GM23248 (cell line): ENCODE measurements at places on chromosomes 11 and 22. TPM values are rescaled to one million over a fixed set of nuclear protein-coding genes. Genes with fewer than 3 reads are reported as not detected.

The UPB1 gene
- total RNA-seq, result not detected in 2 replicates

- H3K27me3 ChIP-seq, result no peaks in the 10 kb centered on the region
- H3K4me3 ChIP-seq, result no peak overlapping the region
- H3K27ac ChIP-seq, result peak overlapping the region; percentile 58
- peaks cover 27% of the 10 kb centered on the region for H3K4me1 ChIP-seq
- no peaks in the 10 kb centered on the region for H3K36me3 ChIP-seq
These were observed 106.9 kb upstream of the NAV2 start for GRCh38 chr11:19605520-19606371.

- H3K27ac ChIP-seq, result no peak overlapping the region
- no peak for DNase-seq
- H3K4me3 ChIP-seq, result no peak overlapping the region
- no peaks in the 10 kb centered on the region for H3K27me3 ChIP-seq
- no peaks in the 10 kb centered on the region for H3K36me3 ChIP-seq
These were observed 22.3 kb downstream of the SHANK3 start for GRCh38 chr22:50694766-50695420.

DNA sequence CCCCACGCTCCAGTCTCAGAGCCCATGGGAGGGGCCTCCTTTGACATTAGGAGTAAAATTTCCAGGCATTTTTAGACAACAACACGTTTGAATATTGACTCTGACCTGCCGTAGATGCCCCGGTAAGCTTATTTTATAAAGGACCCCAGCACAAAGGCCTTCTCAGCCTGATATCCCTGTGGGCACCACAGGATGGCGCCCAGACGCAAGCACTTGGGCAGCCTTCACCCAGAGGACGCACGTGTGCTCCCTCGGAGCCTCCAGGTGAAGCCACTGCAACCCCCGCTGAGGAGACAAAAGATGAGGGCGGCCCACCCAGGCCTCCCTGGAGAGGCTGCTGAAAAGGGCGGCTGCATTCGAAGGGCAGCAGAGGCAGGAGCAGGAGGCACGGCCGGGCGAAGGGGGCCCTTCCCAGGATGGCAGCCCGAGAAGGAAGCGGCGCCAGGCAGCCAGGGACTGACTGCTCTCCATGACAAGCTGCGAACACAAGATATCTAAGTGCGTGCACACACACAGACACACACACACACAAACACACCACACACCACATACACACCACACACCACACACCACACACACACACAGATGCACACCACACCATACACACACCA, 15.2 kb upstream of the TH start:
- H3K36me3 ChIP-seq, result no peaks in the 10 kb centered on the region
- peaks cover 37% of the 10 kb centered on the region for H3K27me3 ChIP-seq
- H3K4me1 ChIP-seq, result no peaks in the 10 kb centered on the region
- H3K4me3 ChIP-seq, result no peak overlapping the region
- peak; percentile 66 for DNase-seq

The TNKS1BP1 gene
- 89.7 and 92.1 TPM in 2 replicates for total RNA-seq

DNA sequence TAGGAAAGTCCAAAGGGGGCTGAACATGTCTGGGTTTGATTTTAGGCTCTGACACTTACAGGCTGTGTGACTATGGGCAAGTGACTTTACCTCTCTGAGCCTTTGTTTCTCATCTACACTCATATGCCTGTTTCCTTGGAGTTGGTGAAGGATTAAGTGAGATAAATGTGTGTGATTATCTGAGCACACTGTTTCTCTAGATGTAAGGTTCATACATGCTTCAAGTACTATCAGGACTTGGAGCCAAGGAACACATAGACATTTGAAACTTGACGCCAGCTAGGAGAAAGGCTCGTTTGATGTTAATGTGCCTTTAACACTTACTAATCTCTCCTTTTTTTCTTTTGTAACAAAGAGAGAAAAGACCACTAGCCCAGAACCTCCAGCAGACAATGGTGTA, 9.7 kb downstream of the CRYBB1 start:
- H3K27ac ChIP-seq, result no peak overlapping the region
- H3K27me3 ChIP-seq, result no peaks in the 10 kb centered on the region
- peaks cover 11% of the 10 kb centered on the region for H3K4me1 ChIP-seq
- no peaks in the 10 kb centered on the region for H3K36me3 ChIP-seq

DNA sequence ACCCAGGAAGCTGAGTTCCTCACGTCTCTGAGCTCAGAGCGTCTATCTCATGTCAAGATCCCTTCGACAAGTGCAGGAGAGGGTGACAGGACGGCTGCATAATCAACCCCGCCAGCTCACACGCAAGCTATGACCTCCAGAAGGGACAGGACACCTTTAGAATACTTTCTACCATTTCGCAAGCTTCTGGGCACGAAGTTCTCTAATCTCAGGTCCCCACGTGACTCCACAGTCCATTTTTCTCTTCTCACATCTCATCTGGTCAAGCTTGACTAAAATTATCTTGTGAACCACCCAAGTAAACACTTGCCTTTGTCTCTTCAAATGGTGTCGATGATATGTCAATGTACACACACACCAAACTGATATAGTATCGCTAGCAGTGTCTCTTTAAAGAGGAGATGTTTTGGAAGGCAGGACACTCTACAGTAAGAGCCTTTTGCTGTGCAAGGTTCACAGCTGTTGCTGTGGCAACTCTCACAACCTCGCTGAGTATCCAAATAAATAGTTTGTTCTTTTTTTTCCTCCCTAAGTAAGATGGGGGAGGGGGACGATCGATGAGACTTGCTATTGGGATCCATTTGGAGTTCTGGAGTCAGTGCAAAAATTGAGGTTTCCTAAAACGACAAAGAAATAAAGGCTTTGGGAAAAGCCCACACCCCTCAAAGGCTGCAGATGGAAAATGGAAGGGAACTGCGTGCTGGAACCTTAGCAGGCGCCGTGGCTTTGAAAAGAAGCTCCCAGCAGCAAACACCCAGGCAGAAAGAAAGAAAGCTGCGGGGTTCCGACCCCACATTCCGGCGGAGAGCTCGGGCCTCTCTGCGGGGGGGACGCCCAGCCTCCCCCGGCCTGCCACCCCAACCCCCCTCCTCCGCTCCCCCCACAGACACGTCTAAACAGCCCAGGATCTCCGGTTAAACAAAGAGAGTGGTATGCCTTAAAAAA, 215.4 kb upstream of the UBASH3B start:
- H3K27me3 ChIP-seq, result no peaks in the 10 kb centered on the region
- H3K4me3 ChIP-seq, result peak overlapping the region; percentile 76
- peak overlapping the region; percentile 27 for H3K27ac ChIP-seq
- DNase-seq, result peak; percentile 72
- no peaks in the 10 kb centered on the region for H3K36me3 ChIP-seq

DNA sequence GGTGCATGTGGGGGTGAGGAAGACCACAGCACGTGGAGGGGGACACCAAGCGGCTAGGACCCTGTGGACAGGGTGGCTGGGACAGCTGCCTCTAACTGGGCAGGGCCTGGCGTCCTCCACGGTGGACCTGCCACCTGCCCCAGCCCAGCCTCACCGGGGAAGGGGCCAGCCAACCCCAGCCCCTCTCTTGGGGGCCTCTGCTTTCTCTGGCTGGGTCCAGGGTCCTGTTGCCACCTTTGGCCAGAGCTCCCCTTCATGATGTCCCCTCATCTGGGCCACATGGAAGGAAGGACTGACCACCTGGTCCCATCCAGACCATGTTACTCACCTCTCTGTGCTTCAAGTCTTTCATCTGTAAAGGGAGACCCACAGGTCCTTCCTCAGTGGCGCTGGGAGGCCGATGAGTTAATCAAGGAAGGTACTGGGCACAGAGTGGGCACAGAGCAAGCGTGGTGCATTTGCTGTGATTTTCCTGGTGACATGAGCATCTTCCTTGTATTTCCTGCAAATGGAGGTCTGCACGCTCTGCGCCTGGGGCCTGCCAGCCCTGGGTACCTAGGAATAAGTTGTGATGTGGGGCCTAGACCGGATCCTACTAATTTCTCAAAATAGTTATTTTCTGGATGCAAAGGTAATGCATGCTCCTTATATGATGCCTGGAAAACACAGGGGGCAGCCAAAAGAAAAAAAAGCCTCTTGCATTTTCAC, 538.4 kb downstream of the TBC1D22A start:
- no peak overlapping the region for H3K4me3 ChIP-seq
- no peak for DNase-seq
- peaks cover 6% of the 10 kb centered on the region for H3K27me3 ChIP-seq
- H3K4me1 ChIP-seq, result no peaks in the 10 kb centered on the region
- H3K36me3 ChIP-seq, result no peaks in the 10 kb centered on the region

GRCh38 chr11:45053736-45054446, 92.5 kb upstream of the PRDM11 start:
- no peaks in the 10 kb centered on the region for H3K27me3 ChIP-seq
- H3K4me3 ChIP-seq, result no peak overlapping the region
- H3K4me1 ChIP-seq, result no peaks in the 10 kb centered on the region

- peak; percentile 49 for DNase-seq
- no peaks in the 10 kb centered on the region for H3K27me3 ChIP-seq
- H3K4me3 ChIP-seq, result no peak overlapping the region
- no peak overlapping the region for H3K27ac ChIP-seq
- H3K36me3 ChIP-seq, result no peaks in the 10 kb centered on the region
These were observed 134.3 kb downstream of the ELP4 start for GRCh38 chr11:31643857-31644256.

- no peaks in the 10 kb centered on the region for H3K36me3 ChIP-seq
- H3K4me1 ChIP-seq, result no peaks in the 10 kb centered on the region
- H3K27ac ChIP-seq, result no peak overlapping the region
- no peak overlapping the region for H3K4me3 ChIP-seq
- DNase-seq, result no peak
These were observed 26.6 kb upstream of the OSBPL5 start for GRCh38 chr11:3191586-3192324.

DNA sequence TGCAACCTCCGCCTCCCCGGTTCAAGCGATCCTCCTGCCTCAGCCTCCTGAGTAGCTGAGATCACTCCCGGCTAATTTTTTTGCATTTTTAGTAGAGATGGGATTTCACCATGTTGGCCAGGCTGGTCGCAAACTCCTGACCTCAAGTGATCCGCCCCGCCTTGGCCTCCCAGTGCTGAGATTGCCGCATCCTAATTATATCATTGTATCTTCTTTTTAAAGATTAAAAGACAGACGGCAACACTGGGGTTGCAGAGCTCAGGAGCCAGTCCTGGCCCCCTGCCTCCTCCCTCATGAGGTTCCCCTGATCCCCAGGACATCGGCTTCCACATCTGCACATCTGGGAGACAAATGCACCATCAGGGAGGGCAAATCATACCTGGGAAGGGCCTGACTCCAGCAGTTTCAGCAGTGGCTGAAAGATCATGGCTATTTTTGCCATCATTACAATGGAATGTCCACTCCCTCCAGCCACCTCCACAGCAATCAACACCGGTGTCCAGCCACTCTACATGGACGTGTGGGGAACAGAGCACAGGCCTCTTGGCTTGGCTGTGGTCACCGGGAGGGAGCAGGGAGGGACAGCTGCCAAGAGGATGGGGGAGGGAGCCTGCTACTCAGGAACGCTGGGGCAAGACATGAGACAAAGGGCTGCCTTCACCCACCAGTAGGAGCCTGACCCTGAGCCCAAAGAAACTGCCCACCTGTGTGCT, 9.2 kb upstream of the CELSR1 start:
- peak; percentile 56 for DNase-seq
- peak overlapping the region; percentile 96 for H3K27ac ChIP-seq
- H3K4me3 ChIP-seq, result peak overlapping the region; percentile 39; the same call in 1 of the 2 replicates
- H3K4me1 ChIP-seq, result peaks cover 45% of the 10 kb centered on the region
- H3K36me3 ChIP-seq, result no peaks in the 10 kb centered on the region

DNA sequence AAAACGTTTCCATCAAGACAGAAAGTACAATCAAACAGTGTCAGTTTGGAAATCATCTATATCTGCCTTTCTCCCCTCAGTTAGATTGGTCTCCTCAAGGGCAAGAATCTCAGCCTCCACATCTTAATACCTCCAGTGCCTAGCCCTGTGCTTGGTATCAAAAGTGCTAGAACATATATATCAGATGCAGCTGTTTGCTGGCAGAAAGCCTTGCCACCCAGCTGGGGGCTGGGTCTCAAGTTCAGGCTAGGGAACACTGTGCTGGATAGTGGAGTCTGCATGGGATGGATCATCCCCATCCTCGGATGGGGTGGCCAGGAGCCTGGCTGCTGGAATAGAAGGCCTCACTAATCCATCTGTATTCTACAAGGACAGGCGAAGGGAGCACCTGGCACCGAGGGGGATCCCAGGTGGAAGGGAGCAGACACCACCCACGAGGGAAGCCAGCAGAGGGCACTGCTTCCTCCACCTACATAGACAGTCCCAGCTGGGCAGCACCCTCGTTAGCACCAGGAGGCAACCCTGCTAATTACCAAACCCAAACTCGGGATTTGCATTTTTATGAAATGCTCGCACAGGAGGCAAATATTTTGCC, 602.2 kb downstream of the BUD13 start:
- no peaks in the 10 kb centered on the region for H3K27me3 ChIP-seq
- no peak overlapping the region for H3K27ac ChIP-seq
- H3K36me3 ChIP-seq, result no peaks in the 10 kb centered on the region
- DNase-seq, result no peak
- H3K4me3 ChIP-seq, result no peak overlapping the region
- no peaks in the 10 kb centered on the region for H3K4me1 ChIP-seq

DNA sequence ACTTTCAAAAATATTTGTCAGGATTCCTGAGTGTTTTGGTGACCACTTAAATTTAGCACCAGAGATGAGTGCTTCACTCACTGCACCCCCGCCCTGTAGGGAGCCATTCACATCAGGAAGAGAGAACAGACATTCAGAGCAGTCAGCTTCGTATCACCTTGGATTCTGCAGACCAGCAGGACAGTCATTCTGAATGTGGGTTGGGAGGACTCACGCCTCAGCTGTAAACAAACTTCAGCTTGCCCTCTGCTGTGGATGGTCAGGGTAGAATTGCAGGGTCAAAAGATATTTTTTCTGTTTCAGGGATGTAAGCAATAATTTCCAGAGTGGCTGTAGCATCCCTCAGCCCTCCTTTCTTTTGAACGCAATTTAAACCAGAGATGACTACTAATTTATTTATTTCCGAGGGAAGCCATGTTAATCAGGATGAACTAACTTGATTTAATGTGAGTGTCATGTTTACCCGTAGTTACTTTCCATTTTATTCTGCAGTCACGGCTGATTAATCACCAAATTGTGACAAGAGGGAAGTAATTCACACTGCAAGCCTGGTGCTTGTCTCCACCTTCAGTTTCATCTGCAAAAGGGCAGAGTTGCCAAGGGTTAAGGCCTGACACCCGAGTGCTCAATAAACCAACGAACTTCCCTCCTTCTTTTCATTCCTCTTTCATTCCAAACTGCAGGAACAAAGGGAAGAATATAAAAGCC, 174.2 kb upstream of the DDI1 start:
- DNase-seq, result no peak
- no peaks in the 10 kb centered on the region for H3K36me3 ChIP-seq
- H3K4me3 ChIP-seq, result no peak overlapping the region
- peaks cover 5% of the 10 kb centered on the region; the same call in 1 of the 2 replicates for H3K4me1 ChIP-seq
- no peak overlapping the region for H3K27ac ChIP-seq

The CSKMT gene
- 5.4 and 6.1 TPM in 2 replicates for total RNA-seq

The SLC25A18 gene
- total RNA-seq, result not detected in 2 replicates

The KCNC1 gene
- total RNA-seq, result not detected in 2 replicates

- H3K4me3 ChIP-seq, result no peak overlapping the region
- no peaks in the 10 kb centered on the region for H3K4me1 ChIP-seq
- DNase-seq, result no peak
- H3K27me3 ChIP-seq, result no peaks in the 10 kb centered on the region
These were observed 29.3 kb upstream of the CSNK1E start for GRCh38 chr22:38346506-38346905.
